NCI-H774 (cell line): ENCODE measurements at places on chromosomes 2 and 18.

- DNase-seq = no peak
Observed at GRCh38 chr2:128663371-128664050, 344.8 kb upstream of the HS6ST1 start.

DNA sequence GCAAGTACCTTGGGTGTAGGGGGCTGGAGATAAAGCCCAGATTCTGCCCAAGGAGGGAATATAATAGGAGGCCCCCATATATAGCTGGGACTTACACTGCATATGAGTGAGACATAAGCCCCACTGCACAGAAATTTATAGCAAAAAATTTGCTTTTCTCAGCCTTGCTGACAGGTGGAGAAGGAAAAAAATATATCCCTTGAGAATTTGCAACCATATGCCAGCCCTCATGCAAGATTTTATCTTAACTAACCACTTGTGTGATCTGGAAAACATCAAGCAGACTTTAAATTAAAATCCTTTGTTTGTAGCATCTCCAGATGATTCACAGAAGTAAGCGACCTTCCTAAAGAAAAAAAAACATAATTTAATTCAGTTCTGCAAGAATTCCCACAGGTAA lies 288.2 kb downstream of the BCL2 start:
- DNase-seq = no peak

- DNase-seq = no peak
Observed at GRCh38 chr2:178886006-178886405, 78.8 kb upstream of the TTN start.

DNA sequence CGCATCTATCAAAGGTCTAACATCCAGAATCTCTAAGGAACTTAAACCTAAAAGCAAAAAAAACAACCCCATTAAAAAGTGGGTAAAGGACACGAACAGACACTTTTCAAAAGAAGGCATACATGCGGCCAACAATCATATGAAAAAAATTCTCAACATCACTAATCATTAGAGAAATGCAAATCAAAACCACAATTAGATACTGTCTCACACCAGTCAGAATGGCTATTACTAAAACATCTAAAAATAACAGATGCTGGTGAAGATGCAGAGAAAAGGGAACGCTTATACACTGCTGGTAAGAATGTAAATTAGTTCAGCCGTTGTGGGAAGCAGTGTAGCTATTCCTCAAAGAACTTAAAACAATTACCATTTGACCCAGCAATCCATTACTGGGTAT lies 38.0 kb downstream of the PPP3R1 start:
- no peak for DNase-seq

GRCh38 chr2:37581433-37581832 lies 90.0 kb downstream of the CDC42EP3 start:
- no peak for DNase-seq

- no peak for DNase-seq
Observed at GRCh38 chr2:54079331-54079730, 36.1 kb upstream of the ACYP2 start.

GRCh38 chr2:170162271-170162632 lies 15.7 kb upstream of the MYO3B start:
- no peak for DNase-seq

GRCh38 chr2:217705461-217705860 lies 297.3 kb downstream of the TNS1 start:
- DNase-seq = no peak

GRCh38 chr2:86372641-86373502 lies 35.4 kb upstream of the REEP1 start:
- DNase-seq = peak; percentile 17

GRCh38 chr2:146870691-146871090 lies 974.1 kb upstream of the ACVR2A start:
- DNase-seq = no peak

DNA sequence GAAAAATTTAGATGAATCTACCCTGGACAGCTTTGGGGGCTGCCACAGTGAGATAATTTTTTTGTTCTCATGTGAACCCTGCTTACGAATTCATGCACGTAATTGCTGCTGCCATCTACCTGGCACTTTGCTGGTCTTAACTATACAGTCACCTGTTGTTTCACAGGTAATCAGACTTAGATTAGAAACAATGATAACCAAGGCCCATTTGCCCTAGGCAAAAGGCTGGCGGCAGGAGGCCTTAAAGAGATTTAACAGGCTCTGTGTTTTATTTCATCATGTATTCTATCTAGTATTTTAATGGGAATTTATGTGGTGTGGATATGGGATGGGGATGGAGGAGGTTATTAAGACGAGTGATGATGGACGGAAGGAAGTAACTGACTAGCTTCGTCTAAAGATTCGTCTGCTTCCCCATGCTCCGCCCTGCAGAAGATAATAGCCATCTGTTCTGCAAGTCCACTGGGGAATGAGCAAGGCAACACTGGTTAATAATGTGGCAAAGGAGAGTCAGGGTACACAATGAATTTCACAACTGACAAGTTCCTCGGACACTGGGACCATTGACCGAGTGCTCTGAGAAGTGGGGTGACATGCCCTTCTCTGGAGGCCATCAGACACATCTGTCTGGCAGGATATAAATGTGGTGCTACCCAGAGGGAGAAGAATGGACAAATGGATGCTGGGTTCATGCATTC lies 291.8 kb upstream of the TNP1 start:
- DNase-seq = no peak

- DNase-seq = no peak
Observed at GRCh38 chr2:112121682-112122254, 16.4 kb upstream of the FBLN7 start.

DNA sequence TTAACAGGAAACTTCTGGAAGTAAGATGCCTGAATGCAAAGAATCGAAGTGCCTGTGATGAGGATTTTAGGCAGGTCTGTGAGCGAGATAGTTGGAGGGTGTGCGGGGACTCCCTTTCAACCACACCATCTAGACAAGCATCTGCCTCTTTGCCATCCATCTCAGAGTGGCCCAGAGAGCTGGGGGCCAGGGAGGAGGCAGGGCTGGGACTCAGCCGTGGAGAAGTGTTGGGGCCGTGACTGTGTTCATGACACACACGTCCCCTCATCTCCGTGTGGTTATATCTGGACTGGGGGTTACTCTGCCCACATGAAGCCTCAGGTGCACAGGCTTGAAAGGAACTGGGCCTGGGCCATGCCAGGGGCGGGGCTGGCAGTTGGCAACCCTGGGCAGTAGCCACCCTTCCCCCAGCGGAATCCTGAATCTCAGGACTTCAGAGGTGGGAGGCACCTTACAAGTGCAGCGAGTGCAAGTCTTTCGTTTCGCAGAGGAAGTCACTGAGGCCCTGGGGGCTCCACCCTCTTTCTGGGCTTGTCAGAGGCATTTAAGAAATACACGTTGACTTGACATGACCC lies 112.5 kb downstream of the SLC4A3 start:
- DNase-seq = no peak

DNA sequence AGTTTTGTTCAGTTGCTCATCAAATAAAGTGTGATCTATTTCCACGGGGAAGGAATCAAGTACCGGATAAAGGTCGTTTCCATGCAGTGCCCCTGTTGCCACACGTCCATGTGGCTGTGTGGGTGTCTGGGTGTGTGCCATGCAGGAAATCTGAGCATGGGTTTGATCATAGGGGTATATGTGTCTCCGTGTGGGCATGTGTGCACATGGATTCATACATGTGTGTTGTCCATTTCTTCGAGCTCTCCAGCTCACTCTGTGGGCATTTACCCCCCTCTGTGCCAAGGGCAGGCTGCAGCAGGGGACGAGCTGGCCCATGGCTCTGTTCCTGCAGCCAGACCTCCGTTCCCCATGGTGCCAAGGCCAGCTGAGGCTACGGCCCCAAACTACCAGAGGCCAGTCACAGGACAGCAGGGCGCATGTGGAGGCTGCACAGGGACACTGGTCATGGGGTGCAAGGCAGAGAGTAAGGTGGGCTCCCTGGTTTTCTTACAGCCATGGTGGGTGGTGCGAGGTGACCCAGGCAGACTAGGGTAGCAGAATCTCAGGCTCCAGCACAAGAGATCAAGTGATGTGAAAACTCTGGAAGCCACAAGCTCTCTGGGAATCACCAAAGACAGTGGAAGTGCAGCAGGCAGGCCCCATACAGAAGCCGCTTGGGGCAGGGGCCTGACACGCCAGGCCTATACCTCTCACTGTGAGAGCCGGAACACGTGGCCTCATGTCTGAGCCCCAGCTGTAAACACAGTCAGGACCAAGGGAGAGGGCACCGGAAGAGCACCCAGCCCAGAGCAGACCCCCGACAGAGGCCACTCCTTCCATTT lies 66.4 kb upstream of the RAB6C start:
- DNase-seq = no peak

- DNase-seq = no peak
Observed at GRCh38 chr18:57219964-57220363, 73.1 kb downstream of the BOD1L2 start.
